ENCODE measurements at places on chromosomes 4 and X.

- no peak for DNase-seq
Measured at GRCh38 chrX:116490104-116490503, 27.3 kb upstream of the CT83 start.

- no peak for DNase-seq
Measured at GRCh38 chrX:69143530-69143929, 21.7 kb downstream of the PJA1 start.

DNA sequence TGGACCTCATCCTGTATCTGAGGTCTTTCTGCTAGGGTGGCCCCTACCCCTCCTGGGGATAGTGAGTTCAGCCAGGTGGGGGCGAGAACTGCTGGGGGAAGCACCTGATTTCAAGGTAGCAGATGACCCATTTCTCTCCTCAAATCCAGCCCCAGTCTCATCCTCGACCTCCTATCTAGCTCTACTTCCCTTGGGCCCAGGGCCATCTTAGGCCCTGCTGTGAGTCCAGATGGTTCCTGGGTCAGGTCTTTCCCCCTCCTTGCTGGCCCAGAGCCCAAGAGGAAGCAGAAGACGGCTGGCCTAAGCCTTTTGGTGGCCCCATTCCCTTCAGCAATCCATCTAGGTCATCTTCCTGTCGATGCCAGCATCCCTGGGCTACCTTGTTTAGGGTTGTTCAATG, 3.3 kb downstream of the CDK16 start:
- no peak for DNase-seq

DNA sequence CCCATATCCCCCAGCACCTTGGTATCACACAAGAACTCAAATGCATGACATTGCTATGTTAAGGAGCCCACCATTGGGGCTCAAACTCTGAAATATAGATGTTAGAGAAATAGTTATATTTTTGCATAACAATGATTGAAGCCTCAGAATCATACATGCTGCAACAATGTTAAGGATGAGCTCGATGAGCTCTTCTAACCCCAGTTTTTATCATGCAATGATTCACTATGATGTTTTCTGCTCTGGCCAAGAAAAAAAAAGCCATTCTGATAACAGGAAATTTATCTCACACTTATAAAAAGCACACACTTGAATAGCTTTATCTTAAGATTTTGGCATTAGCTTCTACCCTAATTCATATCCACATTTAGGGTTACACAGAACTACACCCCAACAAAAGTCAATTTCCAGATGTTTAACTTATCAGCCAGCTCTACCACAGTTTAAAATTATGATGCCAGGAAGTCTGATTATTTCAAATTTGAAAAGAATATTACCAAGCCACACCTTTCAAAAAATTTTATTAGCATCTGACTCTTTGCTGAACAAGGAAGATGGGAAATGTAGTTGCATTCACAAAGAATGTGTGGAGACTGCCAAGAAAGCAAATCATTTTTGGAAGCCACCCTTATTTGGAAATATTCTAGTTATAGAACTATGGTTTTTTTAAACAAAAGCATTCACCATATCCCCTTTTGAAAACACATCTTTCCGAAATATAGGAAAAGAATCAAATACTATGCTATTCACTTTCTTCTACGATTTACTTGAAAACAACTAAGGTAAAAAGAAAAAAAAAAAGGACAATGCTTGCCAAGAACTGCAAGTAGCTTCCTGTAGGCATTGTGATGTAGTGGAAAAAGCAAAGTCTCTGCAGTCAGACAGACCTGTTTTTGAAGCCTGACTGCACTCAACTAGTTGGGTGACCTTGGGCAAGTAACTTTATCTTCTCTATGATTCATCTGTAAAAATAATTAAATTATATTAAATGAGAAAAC, 100.8 kb upstream of the PLS3 start:
- DNase-seq: no peak

DNA sequence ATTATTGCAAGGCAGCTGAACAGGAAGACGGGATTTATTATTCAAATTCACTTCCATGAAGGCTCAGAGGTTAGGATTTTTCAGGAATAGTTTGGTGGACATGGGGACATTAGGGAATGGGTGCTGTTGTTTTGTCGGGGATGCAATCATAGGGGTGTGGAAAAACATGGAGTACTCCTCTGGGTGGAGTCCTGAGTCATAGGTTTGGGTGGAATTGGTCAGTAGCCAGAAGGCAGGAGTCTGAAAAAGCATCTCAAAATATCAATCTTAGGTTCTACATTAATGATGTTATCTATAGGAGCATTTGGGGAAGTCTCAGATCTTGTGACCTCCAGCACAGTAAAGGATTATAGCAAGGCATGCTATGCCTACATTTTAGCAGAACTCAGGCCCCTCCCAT, 14.5 kb upstream of the ETNPPL start:
- DNase-seq: no peak

DNA sequence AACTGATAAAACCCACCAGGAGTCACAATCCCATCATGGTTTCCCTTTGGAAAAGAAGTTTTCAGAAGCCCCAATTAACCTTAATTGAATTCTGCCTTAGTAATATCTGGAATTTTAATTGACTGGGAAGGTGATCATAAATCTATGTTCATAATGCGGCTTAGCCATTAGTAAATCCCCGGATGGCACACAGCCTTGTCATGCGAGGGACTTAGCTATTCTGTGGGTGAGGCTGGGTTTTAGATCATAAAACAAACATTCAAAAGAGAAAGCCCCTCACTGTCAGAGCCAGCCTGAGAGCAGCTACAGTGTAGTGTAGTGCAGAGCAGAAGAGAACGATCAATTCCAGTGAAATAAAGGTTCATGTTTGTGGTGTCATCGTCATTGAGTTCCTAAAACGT, 124.0 kb upstream of the NOCT start:
- no peak for DNase-seq

- DNase-seq: no peak
Measured at GRCh38 chrX:111083081-111083480, 12.9 kb upstream of the PAK3 start.

DNA sequence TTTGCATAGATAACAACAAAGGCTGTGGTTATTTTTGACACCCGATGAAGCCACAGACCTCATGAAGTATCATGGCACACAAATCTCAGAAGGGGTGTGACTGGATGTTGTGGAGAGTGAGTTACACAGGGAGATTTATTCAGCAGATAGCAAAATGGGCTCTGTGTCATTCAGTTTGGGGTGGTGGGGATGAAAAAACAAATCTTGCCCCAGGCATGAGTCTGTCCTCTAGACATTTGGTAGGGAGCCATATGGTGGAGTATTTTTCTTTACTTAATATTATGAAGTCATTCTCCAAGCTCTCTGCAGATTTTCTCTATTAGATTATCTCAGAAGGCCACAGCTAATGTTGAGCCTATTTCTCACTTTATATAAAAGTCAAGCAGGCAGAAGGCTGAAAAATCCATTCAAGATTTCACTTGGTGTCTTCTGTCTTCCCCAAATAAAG, 277.1 kb upstream of the TENM3 start:
- no peak for DNase-seq

GRCh38 chrX:144732588-144732987, 514.7 kb upstream of the SPANXN1 start:
- DNase-seq: no peak

- no peak for DNase-seq
Measured at GRCh38 chr4:139943277-139943676, 210.7 kb downstream of the MAML3 start.

- no peak for DNase-seq
Measured at GRCh38 chr4:94757192-94758140, at the start of gene BMPR1B. BMPR1B (plus strand) TSS chr4:94757955; CDS start chr4:95104425, 346,470 bp downstream.

DNA sequence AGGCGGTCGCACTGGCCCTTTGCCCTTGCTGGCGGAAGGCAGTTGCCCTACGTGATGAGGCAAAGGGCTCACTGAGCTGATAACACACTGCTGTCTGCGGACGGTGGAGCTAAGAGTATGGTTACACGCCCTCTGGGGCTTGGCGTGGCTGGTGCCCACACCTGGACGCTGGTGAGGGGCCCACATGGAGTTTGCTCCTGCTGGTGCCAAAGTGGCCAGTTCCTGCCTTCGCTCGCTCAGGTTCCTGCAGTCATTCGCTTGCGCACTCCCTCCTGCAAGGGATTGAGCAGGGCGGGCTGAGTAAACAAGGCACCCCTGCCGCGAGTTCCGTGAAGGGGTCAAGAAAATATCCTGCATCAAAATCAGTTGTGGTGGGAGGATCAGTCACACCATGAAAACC, 18.4 kb downstream of the SPARCL1 start:
- no peak for DNase-seq

- peak; percentile 47 for DNase-seq
Measured at GRCh38 chr4:145840162-145840768, 98.4 kb downstream of the ZNF827 start.

GRCh38 chrX:17372052-17372451, 2.9 kb upstream of the NHS start:
- DNase-seq: no peak

- DNase-seq: no peak
Measured at GRCh38 chr4:187171706-187172339, 448.2 kb upstream of the FAT1 start.

DNA sequence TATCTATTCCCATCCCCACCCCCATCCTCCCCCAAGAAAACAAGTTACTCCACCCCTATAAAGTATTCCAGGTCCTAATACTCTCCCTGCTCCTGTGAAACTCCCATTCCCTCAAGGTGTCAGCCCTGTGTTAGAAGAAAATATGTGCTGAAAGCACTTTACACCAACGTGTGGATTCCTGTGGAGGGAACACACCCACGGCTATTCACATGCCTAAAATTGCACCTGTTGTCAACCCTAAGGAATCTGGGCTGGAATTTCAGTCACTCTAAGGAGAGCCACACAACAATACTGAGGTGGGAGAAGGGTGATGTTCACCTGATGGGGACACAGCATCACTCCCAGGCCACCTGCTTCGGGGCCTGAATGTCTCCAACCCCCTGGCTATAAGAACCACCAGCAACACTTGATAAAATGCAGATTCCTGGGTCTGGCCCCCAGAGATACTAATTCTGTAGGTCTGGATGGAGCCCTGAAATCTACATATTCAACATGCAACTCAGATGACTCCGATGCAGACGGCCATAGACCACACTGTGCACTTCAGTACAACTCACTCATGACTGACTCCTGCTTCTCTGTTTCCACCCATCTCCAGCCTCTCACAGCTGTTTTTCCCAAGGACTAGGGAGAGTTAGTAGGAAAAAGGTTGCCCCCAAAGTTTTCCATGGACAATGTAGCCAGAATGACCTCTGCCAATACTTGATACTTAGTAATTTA, 15.8 kb downstream of the SCD5 start:
- no peak for DNase-seq

- no peak for DNase-seq
Measured at GRCh38 chr4:12170308-12170707, 741.6 kb upstream of the HS3ST1 start.

GRCh38 chrX:18348047-18348446, 6.4 kb downstream of the SCML2 start:
- no peak for DNase-seq

Data from CD4-positive, alpha-beta T cell treated with Interleukin-10 for 1 hour (primary cell).